NCI-H2171 (cell line): ENCODE measurements at places on chromosomes 4 and X.

DNA sequence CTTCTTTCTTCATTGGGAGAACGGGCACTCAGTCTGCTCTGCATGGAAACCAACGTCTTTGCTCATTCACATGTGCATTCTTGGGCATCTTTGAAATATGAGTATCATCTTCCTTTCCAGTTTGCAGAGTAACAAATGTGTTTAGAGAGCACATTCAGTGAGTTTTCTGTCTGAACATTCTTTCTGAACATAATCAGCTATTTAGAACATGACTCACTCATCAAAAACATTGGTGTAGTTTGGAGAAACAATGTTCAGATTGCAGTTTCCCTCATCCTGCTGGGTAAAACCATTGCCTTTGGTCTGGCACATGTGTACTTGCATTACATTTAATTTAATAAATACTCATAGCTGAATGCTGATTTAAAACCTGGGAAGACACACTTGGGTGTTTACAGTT lies 81.5 kb upstream of the F9 start:
- no peak for DNase-seq

DNA sequence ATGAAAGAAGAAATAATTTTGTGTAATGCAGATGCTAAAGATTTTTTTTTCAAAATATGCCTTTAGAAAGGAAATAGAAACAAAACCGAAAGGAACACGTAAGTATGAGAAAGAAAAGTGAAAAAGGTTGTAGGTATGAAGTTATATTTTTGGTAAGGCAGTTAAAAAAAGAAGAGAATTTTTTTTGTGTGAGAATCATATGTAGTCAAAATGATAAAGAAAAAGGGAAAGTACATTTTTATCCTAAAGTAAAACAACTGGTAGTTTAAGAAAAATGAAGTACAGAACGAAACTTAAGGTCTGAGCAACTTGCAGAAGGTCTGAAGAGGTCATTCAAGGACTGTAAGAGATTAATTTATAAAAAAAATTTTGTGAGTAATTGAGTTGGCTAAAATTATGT lies 164.0 kb upstream of the TRAM1L1 start:
- DNase-seq: no peak

- no peak for DNase-seq
Observed at GRCh38 chr4:81634766-81635549, 163.3 kb upstream of the RASGEF1B start.

- no peak for DNase-seq
Observed at GRCh38 chr4:13678186-13678924, 50.8 kb upstream of the BOD1L1 start.

- no peak for DNase-seq
Observed at GRCh38 chrX:71906144-71906543, 4.5 kb upstream of the NHSL2 start.

- no peak for DNase-seq
Observed at GRCh38 chr4:189443341-189443740, 497.3 kb upstream of the FRG1 start.

DNA sequence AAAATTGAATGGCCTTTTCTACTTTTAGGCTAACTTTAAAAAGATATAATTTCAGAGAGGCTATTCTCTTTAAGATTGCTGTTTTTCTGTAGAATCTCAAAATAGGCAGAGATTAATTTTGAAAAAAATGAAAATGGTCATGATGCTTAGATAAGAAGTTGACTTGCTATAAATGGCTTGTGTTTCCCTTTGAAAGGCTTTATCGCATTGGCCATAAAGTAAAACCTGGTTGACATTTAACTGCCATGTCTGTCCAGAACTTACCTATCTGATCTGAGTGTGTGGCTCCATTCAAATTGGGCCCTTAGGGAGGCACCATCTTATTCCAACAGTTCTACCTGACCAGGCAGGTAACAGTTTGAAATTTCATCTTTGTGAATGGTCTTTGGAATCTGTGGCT lies 56.1 kb downstream of the AFF2 start:
- no peak for DNase-seq

- DNase-seq: no peak
Observed at GRCh38 chr4:105466580-105466979, 7.3 kb downstream of the PPA2 start.

GRCh38 chr4:13344216-13344615 lies 139.9 kb downstream of the RAB28 start:
- DNase-seq: no peak

GRCh38 chrX:68894142-68894512 lies 65.3 kb downstream of the EFNB1 start:
- DNase-seq: no peak

GRCh38 chr4:86606809-86607208 lies 12.7 kb downstream of the PTPN13 start:
- DNase-seq: no peak

DNA sequence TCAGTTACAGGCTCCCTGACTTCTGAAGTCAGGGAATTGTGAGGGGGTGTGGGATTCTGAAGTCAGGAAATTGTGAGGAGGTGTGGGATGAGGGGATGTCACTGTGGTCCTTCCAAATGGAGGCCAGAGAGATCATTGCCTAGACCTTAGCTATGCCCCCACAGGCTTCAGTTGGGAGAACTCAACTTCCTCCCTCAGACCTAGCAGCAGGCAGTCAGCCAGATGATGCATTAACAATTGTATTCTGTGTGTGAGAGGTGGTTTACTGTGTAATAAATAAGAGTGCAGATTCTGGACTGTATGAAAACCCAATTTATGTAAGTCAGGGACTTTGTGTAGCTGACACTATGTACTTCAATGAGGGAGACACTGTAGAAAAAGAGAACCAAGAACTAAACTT lies 65.7 kb downstream of the FREM3 start:
- DNase-seq: no peak

- DNase-seq: no peak
Observed at GRCh38 chr4:8078109-8078494, 80.5 kb downstream of the ABLIM2 start.

DNA sequence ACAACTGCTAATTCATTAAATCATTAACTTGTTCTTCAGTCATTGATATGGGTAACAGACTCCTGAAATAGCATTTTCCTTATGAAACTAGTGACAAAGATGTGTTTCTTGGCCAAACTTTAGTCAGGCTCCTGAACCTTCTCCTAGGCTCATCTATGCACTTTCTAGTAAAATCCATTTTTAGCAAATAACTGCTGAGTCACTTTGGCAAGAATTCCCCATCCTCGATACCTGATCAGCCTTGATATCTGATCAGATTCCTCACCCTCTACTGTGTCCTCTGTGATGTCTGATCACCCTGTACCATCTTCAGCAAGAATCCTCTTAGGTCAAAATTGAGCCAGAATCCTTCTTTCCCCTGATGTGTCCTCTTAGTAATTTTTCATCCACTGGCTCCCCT lies 161.2 kb upstream of the TAPT1 start:
- DNase-seq: no peak
